Esophagus squamous epithelium (tissue), 5 donors: ENCODE measurements at places on chromosomes 11 and 22. TPM values are rescaled to one million over a fixed set of nuclear protein-coding genes. Genes with fewer than 3 reads are reported as not detected.
A peak's percentile ranks its signal among the peaks of the same experiment; 100 is the strongest.

Gene MRGPRX3
- 0.44 TPM for total RNA-seq

Gene CEP126
- total RNA-seq = 3.8 TPM

Gene OR5P2
- not detected for total RNA-seq

- H3K36me3 ChIP-seq = no peaks in the 10 kb centered on the region
- H3K4me3 ChIP-seq = no peak overlapping the region
- DNase-seq = no peak
Measured at GRCh38 chr11:68828155-68828931, 13.4 kb downstream of the CPT1A start.

DNA sequence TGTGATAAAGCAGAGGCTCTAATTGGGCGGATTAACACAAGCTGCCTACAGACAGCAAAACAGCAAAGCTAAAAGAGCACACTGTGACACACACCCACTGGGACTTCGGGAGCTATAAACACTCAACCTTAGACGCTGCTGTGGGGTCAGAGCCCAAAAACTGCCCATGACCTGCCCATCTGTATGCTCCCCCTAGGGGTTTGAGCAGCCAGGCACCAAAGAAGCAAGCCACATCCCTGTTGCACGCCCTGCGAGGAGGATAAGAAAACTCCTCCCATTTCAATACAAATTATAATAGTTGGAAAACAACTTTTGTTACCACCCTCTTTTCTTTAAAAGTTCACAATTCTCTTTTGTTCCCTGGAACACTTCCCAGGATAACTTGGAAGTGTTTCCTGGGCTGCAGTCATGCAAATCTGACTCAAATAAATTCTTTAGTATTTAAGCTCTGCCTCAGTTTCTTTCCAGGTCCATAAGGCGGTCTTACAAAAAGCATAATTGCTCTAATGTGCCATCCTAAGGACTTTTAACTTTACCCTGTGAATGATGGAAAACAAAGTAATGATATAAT is 86.4 kb downstream of the DLG2 start:
- H3K4me3 ChIP-seq = no peak overlapping the region
- H3K27me3 ChIP-seq = no peaks in the 10 kb centered on the region
- no peaks in the 10 kb centered on the region for H3K4me1 ChIP-seq
- H3K36me3 ChIP-seq = no peaks in the 10 kb centered on the region
- DNase-seq = no peak

GRCh38 chr11:518463-519202 is 11.6 kb upstream of the RNH1 start:
- H3K4me1 ChIP-seq = peaks cover 14% of the 10 kb centered on the region

GRCh38 chr11:38711110-38711509 is 2113.1 kb upstream of the RAG2 start:
- DNase-seq = no peak
- no peaks in the 10 kb centered on the region for H3K4me1 ChIP-seq
- no peaks in the 10 kb centered on the region for H3K36me3 ChIP-seq
- no peak overlapping the region for H3K4me3 ChIP-seq
- H3K27me3 ChIP-seq = no peaks in the 10 kb centered on the region
- no peak overlapping the region for H3K27ac ChIP-seq

GRCh38 chr22:47032091-47032943 is 269.9 kb downstream of the TBC1D22A start:
- H3K4me1 ChIP-seq = peaks cover 83% of the 10 kb centered on the region
- no peaks in the 10 kb centered on the region for H3K27me3 ChIP-seq
- no peak for DNase-seq

DNA sequence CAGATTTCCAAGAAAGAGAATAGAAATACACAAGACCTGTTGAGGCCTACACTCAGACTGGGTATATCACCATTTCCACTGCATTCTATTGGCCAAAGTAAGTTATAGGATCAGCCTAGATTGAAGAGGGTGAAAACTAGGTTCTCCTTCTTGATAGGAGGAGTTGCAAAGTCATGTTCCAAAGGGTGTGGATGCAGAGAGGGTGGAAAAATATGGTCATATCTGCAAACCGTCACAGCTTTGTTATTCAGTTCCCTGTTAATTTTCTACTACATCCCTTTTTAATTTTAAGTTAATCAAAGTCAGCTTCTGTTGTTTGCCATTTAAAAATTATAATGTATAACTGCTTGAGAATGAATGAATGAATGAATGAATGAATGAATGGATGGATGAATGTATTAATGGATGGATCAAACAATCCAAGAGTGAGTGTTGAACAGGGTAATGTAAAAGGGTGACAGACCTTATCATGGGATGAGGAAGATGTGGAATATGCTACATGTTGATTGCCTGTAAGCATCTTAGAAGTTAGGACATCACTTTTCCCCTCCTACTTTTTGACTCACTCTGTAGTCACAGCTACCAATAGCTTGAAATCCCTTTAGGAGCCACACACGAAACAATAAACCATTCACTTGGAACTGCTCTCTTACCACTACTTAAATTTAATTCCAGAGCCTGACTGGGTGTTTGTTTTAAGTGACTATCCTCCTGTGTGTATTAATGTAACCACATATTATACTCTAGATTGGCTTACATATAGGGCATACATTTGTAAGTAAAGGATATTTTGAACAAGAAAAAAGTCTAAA is 121.5 kb downstream of the CCDC34 start:
- no peaks in the 10 kb centered on the region for H3K27me3 ChIP-seq
- no peak for DNase-seq
- H3K4me3 ChIP-seq = no peak overlapping the region
- peaks cover 6% of the 10 kb centered on the region for H3K4me1 ChIP-seq

- no peak overlapping the region for H3K27ac ChIP-seq
- H3K4me1 ChIP-seq = no peaks in the 10 kb centered on the region
- DNase-seq = no peak
- H3K4me3 ChIP-seq = no peak overlapping the region
Measured at GRCh38 chr11:100866453-100866852, 179.4 kb downstream of the ARHGAP42 start.

DNA sequence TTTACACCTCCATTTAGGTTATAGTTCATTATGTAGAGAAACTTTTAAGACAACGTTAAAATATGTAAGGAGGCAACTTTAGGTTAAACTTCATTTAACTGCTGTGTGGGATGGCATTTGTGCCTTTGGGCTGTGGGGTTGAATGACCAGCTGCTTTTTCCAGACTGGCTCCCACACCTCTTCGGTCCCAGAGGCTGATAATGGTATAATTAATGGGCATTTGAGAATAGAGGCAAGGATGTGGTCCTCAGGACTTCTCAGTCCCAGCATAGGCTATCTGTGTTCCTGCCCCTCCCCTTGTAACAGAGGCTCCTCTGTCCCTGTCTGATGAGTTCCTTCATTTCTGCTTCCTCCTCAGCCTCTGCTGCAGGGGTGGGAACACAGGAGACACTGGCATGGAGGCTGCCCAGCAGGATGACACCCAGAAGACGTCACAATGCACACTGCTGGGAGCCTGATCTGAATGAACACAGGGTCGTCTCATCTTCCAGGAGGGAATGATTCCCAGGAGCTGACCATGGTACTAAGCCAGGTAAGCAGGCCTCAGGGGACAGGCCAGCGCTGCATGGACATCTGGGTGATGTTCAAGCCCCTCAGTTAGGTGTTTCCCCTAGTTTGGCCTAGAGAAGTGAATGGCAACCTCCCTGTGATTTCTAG is 17.1 kb upstream of the GNAZ start:
- no peaks in the 10 kb centered on the region for H3K36me3 ChIP-seq
- H3K4me1 ChIP-seq = no peaks in the 10 kb centered on the region
- DNase-seq = no peak
- H3K27ac ChIP-seq = no peak overlapping the region

GRCh38 chr11:44805596-44805995 is 78.8 kb downstream of the TSPAN18 start:
- DNase-seq = no peak
- no peak overlapping the region for H3K4me3 ChIP-seq
- H3K27me3 ChIP-seq = peaks cover 2% of the 10 kb centered on the region
- no peaks in the 10 kb centered on the region for H3K36me3 ChIP-seq
- H3K4me1 ChIP-seq = no peaks in the 10 kb centered on the region
- peak overlapping the region; percentile 59 for H3K27ac ChIP-seq

DNA sequence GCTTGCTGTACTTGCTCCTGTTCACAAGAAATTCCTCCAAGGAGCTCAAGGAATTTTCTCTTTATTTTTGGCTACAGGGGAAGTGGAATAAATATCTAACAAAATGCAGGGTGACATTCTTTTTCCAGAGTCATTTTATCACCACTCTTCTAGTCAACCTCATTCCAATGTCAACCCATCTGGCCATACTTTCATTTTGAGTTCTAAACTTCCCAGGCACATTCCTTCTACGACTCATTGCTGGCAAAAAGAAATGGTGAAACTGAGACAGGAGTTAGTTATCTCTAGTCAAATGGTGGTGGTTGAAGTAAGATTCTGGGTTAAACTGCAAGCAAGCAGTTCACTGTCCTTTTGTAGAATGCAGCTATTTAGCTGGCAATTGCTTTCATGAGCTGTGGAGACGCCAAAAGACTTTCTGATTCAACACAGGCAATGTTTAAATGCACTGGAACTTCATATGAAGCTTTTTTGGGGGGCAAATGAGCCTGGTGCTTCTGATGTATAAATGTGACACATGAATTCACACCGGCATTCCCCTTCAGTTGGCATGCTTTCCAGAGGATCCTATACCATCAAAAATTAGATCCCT is 304.6 kb downstream of the CADM1 start:
- no peak for DNase-seq
- no peaks in the 10 kb centered on the region for H3K36me3 ChIP-seq
- H3K4me1 ChIP-seq = no peaks in the 10 kb centered on the region
- H3K27me3 ChIP-seq = no peaks in the 10 kb centered on the region

DNA sequence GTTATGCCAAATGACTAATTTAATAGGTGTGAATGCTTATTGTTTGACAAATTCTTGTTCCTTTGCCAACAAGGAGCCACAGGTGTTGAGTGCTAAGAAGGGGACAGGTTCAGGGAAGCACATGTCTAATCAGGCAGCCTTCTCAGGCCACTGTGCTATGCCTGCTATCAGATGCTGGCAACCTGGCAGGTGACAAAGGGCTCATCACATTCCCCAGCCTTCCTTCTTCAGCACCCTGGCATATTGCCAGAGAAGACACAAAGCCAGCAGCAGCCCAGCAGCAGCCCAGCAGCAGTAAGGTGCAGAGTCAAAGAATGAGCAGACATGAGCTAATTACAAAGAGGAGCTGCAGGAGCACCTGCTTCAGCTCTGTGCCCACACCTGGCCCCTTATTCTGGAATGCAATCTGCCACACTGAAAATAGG is 68.2 kb downstream of the GUCY1A2 start:
- no peaks in the 10 kb centered on the region for H3K27me3 ChIP-seq
- no peak overlapping the region for H3K27ac ChIP-seq
- H3K4me3 ChIP-seq = no peak overlapping the region
- DNase-seq = no peak
- no peaks in the 10 kb centered on the region for H3K36me3 ChIP-seq
- peaks cover 13% of the 10 kb centered on the region for H3K4me1 ChIP-seq

DNA sequence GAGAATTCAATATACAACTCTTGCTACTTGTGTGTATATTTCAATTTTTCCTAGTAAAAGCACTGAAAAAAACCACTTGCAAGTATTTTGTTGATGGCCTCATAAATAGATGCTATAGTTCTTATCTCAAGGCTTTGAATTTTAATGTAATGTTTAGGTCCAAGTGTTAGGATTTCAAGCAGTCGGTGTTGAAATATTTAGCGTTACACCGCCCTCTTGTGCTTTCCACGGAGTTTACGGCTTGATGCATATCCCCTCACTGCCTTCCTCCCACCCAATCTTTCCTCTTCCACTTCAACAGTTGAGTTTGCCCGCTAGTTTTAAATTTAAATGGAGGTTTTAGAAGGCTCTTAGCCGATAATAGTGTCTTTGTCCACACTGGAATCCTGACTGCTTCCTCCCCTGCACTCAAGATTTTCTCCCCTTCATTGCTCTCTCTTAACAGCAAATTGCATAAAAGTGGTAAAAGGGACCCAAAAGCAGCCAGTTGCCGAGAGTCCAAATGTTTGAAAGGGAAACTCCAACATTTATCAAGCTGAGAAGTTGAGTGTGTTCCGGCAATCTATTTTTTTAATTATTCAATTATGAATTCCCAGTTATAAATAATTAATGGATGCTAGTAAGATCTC is 25.9 kb upstream of the HTATIP2 start:
- DNase-seq = no peak
- no peaks in the 10 kb centered on the region for H3K4me1 ChIP-seq
- H3K27me3 ChIP-seq = no peaks in the 10 kb centered on the region

- no peak overlapping the region for H3K27ac ChIP-seq
- H3K4me3 ChIP-seq = no peak overlapping the region
- no peaks in the 10 kb centered on the region for H3K36me3 ChIP-seq
Measured at GRCh38 chr11:72061739-72062396, 18.5 kb downstream of the NUMA1 start.

- H3K27ac ChIP-seq = no peak overlapping the region
- no peak overlapping the region for H3K4me3 ChIP-seq
- H3K4me1 ChIP-seq = no peaks in the 10 kb centered on the region
- H3K36me3 ChIP-seq = no peaks in the 10 kb centered on the region
- H3K27me3 ChIP-seq = peaks cover 5% of the 10 kb centered on the region
- no peak for DNase-seq
Measured at GRCh38 chr11:134365011-134365925, 33.5 kb downstream of the GLB1L2 start.

DNA sequence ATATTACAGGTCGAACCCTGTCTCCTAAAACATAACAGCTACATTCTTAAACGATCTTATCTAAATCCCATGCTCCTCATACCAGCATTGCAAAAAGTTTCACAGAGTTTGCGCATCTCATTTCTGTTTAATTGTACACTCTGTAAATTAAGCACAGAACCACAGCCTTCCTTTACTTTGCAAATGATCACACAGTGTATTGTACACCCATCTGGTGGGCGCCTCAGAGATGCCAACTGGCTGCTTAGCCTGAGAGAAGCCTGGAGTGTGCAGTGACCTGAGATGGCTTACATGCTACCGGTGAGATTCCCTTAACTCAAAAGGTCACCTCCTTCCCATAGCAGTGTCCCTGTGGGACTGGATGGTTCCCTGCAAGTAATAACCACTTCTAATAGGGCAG is 1077.3 kb downstream of the OPCML start:
- H3K4me3 ChIP-seq = no peak overlapping the region
- DNase-seq = no peak
- no peak overlapping the region for H3K27ac ChIP-seq
- no peaks in the 10 kb centered on the region for H3K27me3 ChIP-seq
- H3K36me3 ChIP-seq = no peaks in the 10 kb centered on the region
